ENCODE measurements at places on chromosomes 12 and 14.

DNA sequence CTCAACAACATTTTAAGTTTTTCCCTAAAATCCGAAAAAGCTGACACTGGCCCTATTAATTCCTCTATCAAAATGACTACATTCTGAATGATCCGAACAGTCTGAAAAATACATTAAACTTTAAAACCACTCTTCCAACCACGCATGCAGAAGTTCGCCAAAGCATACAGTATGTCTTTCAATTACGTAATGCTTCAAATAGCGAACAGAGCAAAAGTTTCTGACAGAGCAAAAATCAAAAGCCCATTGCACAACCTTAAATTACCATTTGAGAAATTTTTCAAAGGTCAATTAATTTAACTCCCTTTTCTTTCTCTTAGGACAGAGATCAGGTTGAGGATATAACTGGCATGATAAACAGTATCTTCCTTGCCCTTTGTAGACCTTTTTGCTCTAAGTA, 33.2 kb downstream of the LRIG3 start:
- DNase-seq = no peak

GRCh38 chr12:98740751-98741150, 95.7 kb downstream of the APAF1 start:
- DNase-seq = no peak

DNA sequence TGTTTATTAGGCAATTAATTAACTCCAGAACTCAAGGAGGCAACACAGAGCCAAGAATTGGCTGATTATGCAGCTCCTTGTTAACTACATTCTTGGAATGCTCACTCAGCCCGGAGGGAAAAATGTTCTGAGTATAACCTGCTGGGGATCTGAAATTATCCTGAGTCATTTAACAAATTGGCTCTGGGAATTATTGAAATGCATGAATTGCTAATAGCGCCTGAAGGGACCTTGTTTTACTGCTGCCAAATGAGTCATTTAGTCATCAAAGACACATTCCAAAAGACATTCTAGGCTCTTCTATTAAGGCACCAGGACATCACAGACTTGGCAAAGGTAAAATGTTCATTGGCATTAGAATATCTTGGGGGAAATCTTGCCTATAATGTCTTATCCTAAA, 13.0 kb downstream of the TMEM52B start:
- peak; percentile 69 for DNase-seq

GRCh38 chr12:109269428-109269827, 39.7 kb downstream of the FOXN4 start:
- no peak for DNase-seq

DNA sequence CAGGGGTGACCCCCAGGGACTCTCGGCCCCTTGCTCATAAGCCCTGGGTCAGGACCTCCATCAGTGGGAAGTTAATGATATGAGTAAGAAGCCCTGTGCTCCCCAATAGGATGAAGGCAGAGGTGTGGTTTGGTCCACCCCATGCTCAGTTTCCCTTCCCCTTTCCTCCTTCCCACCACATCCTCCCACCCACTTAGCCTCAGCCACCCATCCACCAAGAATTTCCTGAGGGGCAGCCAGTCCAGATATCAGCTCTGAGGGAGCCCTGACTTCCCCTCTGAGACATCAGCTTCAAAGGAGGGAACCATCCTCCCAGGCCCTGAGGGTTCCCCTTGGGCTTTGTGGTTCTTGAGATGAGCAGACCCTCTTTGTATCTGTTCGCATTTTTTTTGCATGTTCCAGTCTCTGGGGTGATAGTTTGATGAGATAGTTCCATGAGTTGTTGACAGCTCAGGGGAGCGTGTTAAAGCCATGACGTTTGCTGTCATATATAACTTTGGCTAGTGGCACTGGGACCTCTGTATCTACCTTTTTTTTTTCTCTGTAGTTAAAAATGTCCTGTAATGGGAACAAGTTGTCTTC, 71.2 kb downstream of the LGMN start:
- no peak for DNase-seq

DNA sequence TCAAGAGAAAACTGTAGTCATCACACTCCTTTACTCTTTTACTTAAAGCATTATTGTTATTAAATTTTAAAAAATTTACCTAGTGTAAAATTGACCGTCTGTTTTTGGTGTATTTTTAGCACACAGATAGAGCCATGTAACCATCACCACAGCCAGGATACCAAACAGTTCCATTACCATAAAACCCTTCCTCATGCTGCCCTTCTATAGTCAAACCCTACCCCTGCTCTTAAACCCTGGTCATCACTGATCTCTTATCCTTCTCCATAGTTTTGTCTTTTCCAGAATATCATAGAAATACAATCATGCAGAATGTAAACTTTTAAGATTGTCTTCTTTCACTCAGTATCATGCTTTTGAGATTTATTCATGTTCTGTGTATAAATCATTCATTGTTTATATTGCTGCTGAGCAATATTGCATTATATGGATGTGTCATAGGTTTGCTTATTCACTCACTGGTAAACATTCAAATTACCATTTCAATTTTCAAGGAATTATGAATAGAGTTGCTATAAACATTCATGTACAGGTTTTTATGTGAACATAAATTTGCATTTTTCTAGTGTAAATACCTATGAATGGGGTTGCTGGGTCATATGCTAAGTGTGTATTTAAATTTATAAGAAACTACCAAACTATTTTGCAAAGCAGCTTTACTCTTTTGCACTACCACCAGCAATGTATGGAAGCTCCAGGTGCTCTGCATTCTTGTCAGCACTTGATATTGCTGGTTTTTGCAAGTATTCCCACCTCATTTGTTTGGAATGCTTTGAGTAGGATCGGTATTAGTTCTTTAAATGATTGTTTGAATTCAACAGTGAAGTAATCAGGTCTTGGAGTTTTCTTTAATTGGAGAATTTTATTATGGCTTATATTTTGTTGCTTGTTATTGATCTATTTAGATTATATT, 125.5 kb downstream of the LMNTD1 start:
- DNase-seq = no peak

DNA sequence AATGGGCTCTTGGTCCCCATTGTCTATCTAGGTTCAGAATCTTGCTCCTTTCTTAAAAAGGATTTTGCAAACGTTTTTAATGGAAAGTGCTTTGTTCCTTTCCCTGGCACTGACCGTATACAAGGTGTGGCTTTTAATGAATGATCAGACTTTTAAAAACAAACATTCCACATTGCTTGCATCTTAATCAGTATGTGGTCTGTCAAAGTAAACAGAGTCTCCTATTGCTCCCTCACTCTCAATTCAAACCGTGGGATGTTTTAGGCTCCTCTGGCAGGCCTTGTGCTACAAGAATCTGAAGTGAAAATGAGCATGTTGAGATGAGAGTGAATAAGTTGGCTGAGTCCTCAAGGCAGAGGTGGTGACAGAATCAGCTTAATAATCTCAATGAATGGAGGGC, 107.0 kb downstream of the VRK1 start:
- no peak for DNase-seq

DNA sequence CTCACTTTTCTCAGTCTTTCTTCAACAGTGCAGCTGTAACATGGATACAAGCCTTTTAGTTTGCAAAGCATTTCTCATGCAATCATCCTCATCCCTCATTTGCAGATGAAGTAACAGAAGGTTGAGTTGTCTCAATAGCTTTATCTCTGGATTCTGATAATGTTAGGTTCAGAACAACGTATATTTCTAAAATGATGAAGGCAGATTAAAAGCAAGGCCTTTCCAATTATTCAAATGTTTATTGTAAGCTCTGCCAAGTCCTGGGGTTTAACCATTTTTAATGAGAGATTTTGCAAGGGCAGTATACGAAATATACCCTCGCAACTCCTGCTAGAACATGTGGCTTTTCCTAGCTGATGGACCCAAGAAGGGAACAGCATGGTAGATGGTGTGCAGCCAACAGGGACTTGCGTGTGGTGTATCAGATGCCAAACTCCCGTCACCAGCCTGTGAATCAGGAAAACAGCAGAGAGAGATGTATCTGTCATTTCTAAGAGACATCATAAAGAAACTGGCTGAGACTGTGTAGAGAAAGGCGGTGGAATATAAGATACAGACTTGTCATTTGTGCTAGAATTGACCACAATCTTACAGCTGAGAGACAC, 319.7 kb downstream of the MED13L start:
- DNase-seq = no peak

DNA sequence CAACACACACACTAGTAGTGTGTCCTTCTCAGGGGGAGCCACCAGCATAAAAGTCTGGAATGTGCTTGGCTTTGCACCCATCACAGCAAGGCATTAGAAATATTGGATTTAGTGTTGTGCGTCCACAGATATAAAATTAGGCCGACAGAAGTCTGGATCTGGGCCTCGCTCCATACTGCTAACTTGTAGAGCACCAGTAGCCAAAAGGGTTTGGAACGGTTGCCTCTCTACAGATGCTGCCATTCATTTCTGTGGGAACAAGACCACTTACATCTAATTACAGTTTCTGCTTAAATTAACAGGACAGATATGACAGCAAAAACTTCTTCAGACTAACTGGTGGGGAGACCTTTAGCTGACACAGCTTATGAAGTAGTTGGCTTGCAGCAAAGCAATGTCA, 94.2 kb downstream of the EXOC5 start:
- no peak for DNase-seq

- DNase-seq = no peak
Measured at GRCh38 chr14:83441801-83442200, 1908.1 kb upstream of the SEL1L start.

- DNase-seq = no peak
Measured at GRCh38 chr14:23054000-23054811, 3.1 kb downstream of the CDH24 start.

DNA sequence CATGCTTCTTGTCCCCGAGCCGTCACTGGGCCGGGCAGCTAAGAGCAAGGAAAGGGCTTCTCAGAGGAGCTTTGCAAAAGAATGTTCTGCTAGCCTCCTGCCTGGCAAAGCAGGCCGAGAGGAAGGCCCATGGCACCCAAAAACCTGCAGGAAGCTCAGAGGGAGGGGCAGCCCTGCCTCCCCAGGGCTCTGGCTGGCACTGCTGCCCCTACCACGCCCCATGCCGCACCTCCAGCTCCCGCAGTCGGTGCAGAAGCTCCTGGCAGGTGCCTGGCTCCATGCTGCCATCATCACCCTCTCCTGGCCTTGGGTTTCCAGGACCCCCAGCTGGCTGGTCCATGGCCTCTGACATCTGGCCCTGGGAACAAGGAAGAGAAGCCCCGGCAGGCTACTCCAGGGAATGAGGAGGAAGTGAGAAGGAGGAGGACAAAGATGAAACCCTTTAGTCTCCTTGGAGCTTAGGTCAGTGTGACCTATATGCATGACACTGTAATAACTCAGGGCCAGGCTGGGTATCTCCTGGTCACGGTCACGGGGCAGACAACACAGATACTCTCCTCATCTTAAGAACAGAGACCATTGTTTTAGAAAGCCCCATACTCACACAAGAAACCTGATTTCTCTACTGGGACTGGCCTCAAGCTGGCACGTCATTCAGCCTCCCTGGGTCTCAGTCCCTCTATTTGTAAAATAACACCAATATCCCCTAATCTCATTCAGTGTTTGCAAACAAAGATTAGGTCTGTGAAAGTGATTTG, 24.3 kb downstream of the NCKAP5L start:
- DNase-seq = no peak

DNA sequence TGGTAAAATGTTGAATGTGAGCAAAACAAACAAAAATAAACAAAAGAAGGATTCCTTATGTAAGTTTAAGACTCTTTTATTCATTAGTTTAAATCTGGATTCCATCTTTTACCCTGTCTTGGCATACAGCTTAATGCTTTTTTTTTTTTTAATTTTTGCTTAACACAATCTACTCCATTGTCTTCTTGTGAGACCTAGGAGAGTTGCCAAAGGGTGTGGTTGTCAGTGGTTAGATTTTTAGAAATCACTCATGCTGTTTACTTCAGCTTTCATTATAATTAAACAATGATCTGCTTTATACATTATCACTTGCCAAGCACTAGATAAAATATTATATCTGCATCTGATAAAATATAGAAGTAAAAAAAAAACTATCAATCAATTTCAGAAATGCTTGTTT, 77.7 kb upstream of the KITLG start:
- no peak for DNase-seq

GRCh38 chr12:46963977-46964971, 115.1 kb upstream of the PCED1B start:
- DNase-seq = peak; percentile 66

GRCh38 chr12:49952391-49953055, 2.0 kb downstream of the AQP2 start:
- DNase-seq = no peak

DNA sequence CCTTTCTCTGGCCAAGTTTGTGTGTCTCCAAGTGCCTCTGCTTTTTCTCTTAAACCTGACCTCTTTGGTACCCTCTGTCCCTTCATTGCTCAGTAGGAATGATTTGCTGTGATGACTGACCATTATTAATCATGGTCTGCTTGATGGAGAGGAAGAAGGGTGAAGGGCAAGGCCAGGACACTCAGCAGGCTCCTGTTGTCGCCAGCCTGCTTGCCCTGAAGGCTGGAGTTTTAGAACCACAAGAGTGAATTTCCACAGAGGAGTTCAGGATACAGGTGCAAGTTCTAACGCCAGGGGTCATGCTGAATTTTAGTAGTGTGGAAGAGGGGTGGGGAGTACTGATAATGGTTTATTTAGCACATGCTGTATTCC, 2.8 kb upstream of the ITGA5 start:
- no peak for DNase-seq

DNA sequence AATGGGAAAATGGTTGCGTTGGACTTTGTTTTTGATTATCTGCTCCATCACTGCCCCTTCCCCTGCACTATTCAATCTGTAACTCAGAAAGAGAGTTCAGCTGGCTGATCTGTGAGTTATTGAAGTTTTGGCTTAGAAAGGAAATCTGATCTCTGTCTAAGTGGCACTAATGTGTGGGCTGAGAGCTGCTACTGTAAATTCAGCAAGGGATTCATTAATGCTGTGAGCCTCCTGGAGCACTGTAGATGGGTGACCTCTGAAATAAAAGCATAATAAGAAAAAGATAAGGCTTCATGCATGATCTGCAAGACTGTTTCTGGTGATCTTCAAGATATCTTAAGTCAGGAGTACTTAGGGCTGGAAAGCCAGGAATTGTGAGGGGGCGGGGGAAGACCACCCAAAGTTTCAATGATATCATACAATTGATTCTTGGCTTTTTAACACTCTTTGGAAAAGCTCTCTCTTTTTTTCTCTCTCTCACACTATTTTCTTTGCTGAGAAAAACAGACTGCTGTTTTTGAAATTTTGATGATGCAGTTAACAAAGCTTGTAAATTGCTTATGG, 101.1 kb downstream of the C12orf75 start:
- DNase-seq = no peak

DNA sequence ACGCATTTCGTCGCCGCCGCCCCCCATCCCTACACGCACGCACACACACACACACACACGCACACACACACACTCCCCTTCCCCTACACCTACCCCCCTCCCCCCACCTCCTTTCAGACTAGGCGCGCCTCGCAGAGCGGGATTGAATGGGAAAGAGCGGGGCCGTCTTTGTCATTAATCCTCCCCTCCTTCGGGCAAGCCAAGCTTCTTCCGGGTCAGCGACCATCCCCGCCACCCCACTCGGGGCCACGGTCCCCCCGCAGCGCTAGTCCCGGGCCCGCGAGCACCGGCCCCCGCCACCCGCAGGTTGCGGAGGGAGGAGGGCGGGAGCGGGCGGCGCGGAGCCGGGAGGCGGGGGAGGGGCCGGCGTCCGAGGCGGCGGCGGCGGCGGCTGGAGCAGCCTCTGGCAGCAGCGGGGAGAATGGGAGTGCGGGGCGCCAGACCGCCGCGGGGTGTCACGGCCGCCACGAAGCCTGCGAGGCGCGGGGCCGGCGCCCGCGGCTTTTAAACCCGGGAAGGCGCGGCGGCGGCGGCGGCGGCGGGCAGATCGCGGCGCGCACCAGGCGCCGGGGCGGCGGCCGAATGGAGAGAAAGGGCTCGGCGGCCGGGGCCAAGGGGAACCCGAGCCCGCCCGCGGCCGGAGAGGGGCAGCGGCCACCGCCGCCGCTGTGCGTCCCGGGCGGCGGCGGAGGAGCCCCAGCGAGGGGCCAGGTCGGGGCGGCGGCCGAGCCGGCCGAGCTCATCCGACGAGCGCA, at the start of gene TTC9:
TTC9 (plus strand) TSS at position 369 of the 755 bp plus-strand sequence; CDS start at position 583, 214 bp downstream.
- no peak for DNase-seq

All from fibroblast of skin of left biceps (primary cell).